Ascending aorta (tissue), 2 donors: ENCODE measurements at places on chromosomes 12 and 14.

- no peak for DNase-seq
- H3K4me3 ChIP-seq = no peak overlapping the region
- no peaks in the 10 kb centered on the region for H3K27me3 ChIP-seq
- H3K4me1 ChIP-seq = no peaks in the 10 kb centered on the region
- H3K27ac ChIP-seq = no peak overlapping the region
Observed at GRCh38 chr14:63299351-63300110, 19.2 kb downstream of the GPHB5 start.

- no peak overlapping the region for H3K4me3 ChIP-seq
- no peaks in the 10 kb centered on the region for H3K27me3 ChIP-seq
- DNase-seq = no peak
- H3K4me1 ChIP-seq = no peaks in the 10 kb centered on the region
- no peak overlapping the region for H3K27ac ChIP-seq
Observed at GRCh38 chr12:115752913-115753726, 524.4 kb downstream of the MED13L start.

DNA sequence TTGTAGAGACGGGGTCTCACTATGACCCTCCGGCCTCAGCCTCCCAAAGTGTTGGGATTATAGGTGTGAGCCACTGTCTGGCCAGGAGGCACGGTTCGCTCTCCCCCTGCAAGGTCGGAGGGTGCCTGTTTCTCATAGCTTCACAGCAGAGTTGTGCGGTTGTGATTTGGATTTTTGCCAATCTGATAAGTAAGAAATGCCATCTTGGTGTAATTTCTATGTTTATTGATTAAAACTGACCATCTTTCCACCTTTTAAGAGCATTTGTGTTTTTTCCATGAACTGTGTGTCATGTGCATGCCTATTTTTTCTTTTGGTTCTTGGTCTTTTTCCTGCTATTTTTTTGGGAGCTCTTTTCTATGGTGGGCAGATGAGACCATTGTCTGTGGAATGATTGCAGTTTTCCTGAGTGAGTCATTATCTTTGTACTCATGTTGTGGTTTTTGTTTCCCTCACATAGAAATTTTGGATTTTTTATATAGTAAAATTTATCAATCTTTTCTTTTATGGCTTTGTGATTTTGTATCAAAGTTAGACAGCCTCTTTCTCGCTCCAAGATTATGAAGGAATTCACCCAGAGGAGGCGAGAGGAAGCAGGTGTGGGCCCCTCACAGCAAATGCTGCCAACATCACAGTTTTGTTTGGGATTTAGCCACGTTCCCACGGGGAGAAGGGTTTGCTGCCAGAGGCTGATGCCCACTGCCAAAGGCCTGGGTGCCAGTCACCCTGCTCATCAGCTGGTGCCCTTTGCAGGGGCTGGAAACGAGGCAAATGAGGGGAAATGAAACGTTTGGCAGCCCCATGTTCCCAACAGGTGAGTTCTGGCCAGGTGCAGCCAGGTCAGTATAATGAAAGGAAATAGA lies 47.2 kb downstream of the RFX4 start:
- H3K36me3 ChIP-seq = no peaks in the 10 kb centered on the region
- H3K4me3 ChIP-seq = no peak overlapping the region
- H3K4me1 ChIP-seq = no peaks in the 10 kb centered on the region
- H3K27me3 ChIP-seq = no peaks in the 10 kb centered on the region
- no peak for DNase-seq

- DNase-seq = no peak
- H3K27me3 ChIP-seq = no peaks in the 10 kb centered on the region
- H3K27ac ChIP-seq = no peak overlapping the region
- peaks cover 25% of the 10 kb centered on the region for H3K4me1 ChIP-seq
- H3K36me3 ChIP-seq = peaks cover 4% of the 10 kb centered on the region
Observed at GRCh38 chr12:21502872-21503271, 1.3 kb downstream of the GOLT1B start.

DNA sequence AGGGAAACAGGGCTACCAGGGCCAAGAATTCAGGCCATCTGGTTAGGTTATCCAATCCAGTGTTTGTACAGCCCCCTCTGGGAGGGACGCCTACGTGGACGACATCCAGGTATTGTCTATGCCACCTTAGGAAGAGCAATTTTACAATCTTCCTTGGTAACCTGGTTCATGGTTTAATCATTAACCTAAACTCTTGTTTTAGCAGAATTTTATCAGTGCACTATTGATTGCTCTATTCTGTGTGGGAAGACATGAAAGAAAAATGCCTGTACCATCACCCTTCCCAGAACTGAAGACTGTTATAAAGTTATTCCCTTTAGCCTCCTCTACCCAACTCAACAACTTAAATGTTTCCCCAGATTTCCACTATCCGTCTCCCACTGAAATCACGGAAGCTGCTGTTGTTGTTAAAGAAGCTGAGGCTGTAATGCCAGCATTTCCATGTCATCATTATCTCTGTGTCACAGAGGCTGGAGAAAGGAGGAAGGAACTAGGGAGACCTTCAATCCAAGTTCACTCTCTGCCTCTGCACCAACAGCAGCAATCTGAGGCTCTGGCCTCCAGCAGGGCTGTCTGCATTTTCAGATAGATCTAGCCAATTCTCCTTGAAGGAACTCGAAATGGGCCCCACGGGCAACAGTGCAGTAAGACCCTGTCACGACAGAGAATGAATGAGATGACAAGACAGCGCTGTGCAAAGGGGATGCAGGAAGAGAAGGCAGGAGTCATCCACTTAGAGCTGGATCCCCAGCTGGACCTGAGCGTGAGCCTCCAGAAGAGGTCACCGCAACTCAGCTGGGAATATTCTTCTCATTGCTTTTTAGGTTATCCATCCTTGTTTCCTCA lies 183.4 kb upstream of the GZMB start:
- H3K4me1 ChIP-seq = no peaks in the 10 kb centered on the region
- H3K27me3 ChIP-seq = no peaks in the 10 kb centered on the region
- no peak overlapping the region for H3K4me3 ChIP-seq

DNA sequence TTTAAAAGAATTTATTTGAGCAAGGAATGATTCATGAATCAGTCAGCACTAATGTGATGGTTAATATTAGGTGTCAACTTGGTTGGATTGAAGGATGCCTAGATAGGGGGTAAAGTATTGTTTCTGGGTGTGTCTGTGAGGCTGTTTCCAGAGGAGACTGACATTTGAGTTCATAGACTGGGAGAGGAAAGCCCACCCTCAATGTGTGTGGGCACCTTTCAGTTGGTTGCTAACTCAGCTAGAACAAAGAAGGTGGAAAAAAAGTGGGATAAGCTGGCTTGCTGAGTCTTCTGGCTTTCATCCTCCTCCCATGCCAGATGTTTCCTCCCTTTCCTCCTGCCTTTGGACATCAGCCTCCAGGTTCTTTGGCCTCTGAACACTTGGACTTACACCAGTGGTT lies 47.2 kb downstream of the TESPA1 start:
- no peaks in the 10 kb centered on the region for H3K4me1 ChIP-seq
- no peaks in the 10 kb centered on the region for H3K36me3 ChIP-seq
- no peaks in the 10 kb centered on the region for H3K27me3 ChIP-seq
- no peak overlapping the region for H3K27ac ChIP-seq
- no peak for DNase-seq
- no peak overlapping the region for H3K4me3 ChIP-seq

GRCh38 chr14:99516156-99516870 lies 35.1 kb downstream of the CCNK start:
- no peak overlapping the region for H3K4me3 ChIP-seq
- H3K4me1 ChIP-seq = no peaks in the 10 kb centered on the region
- peaks cover 3% of the 10 kb centered on the region for H3K36me3 ChIP-seq
- DNase-seq = no peak
- no peak overlapping the region for H3K27ac ChIP-seq
- no peaks in the 10 kb centered on the region for H3K27me3 ChIP-seq
